ENCODE measurements at places on chromosomes 13 and 19.

DNA sequence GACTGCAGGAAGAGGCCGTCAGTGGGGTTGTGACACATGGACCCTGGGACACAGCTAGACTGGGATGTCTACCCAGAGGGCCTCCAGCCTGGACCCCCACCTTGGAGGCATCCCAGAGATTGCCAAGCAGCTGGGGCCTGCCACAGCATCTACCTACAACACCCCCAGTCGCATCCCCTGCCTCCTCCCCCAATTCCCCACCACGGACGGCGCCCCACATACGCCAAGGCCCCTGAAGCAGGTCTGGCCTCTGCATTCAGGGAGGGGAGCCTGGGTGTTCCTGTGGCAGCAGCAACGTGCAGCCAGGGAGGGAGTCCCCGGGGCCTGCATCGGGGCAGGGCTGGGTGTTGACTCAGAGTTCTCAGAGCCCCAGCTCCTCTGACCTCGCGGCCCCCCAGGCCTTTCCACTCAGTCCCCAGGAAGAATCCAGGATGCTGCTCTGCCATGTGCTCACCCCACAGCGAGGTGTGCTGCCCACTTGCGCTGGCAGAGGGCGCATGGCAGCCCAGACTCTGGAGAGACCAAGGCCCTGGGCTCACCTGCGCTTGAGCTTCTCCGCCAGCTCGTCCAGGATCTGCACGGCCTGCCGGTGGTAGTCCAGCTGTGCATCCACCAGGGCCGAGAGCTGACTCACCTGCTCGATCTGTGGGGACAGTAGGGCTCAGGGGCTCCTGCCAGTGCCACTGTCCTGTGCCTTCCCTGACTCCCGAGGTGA lies 19.6 kb downstream of the MPND start:
- DNase-seq: no peak

GRCh38 chr13:95438297-95438696 lies 114.2 kb upstream of the CLDN10 start:
- no peak for DNase-seq

DNA sequence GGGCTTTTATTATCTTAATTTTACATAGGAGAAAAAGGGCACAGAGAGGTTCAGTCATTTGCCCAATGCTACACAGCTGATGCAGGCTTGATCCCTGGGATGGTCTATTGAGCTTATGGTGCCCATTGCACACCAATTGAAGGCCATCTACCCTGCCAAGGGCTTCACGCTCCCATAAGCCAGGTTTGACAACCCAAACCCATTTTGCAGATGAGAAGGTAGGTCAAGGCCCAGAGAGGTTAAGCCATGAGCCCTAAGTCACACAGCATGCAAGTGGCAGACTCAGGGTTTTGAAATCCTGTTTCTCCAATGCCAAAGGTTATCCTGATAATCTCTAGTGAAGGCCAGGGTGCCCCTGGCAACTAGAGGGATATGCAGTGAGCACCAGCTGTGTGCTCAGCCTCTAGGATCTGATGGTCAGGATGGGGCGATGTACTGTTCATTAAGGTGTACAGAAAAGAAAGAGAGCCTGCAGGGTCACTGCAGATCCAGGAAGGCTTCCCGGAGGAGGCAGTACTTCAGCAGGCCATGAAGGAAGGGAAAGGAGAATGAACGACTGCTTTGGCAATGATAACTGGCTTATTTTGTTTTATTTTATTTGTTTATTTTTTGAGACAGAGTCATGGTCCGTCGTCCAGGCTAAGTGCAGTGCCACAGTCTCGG lies 8.1 kb downstream of the CREB3L3 start:
- DNase-seq: no peak

GRCh38 chr13:36038785-36039555 lies 92.2 kb downstream of the DCLK1 start:
- DNase-seq: no peak

- DNase-seq: peak; percentile 33
Measured at GRCh38 chr19:35090506-35091214, 25.0 kb upstream of the FXYD3 start.

GRCh38 chr13:111503905-111504695 lies 183.7 kb downstream of the TEX29 start:
- DNase-seq: no peak

- no peak for DNase-seq
Measured at GRCh38 chr13:34654647-34655046, 287.4 kb upstream of the NBEA start.

- DNase-seq: no peak
Measured at GRCh38 chr13:93857126-93857525, 622.4 kb downstream of the DCT start.

GRCh38 chr13:97423300-97424045 lies 10.5 kb upstream of the RAP2A start:
- no peak for DNase-seq

GRCh38 chr19:18478545-18479311 lies 40.8 kb upstream of the ISYNA1 start:
- DNase-seq: peak; percentile 56

DNA sequence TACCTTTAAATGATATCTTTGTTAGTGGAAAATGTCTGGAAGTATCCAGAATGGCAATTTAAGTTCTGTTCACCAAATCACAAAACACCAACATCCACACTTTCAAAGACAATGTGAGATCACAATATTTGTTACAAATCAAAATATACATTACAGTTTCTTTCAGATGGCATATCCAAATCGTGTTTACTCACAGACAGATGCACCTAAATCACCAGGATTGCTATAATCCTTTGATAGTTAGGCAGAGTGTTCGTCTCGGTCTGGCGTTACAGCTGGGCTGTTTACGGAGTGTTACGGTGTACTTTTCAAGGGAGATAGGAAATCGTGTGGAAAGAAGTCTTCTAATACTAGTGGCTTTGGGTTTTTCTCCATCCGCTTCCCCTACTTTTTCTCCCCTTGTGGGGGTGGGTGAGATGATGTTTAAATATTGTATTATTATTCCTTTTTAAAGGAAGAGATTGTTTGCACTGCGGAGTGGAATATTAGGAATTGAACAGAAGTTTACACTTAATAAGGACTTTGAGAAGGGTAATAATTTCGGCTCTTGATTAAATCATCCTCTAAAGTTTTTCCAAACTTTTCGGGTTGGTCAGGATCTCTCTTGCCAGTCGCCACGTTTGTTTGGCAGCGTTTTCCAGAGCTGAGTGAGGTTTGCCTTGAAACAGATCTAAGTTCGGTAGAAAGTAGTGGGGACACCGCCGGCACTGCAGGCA lies 1.8 kb downstream of the MAB21L1 start:
- DNase-seq: no peak

- no peak for DNase-seq
Measured at GRCh38 chr19:17078920-17079709, 3.5 kb downstream of the MYO9B start.

GRCh38 chr13:20715330-20715712 lies 11.8 kb downstream of the IL17D start:
- no peak for DNase-seq

DNA sequence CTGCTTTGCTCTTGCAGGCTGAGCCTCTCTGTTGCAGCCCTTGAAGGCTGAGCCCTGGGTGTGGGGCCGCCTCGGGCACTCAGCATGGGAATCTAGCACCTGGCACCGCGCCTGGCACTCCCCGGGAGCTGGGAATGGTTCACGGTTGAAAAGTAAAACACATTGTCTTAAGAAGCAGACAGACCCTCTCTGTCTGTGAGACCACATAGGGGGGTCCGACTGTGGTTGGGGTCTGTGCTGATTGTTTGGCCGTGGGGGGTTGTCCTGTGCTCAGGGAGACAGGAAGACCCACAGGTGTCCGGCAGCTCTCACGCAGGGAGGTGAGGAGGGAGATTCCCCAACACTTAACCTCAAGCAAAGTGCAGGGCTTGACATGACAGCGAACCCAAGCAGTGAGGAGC lies 64.8 kb downstream of the SOX1 start:
- no peak for DNase-seq

DNA sequence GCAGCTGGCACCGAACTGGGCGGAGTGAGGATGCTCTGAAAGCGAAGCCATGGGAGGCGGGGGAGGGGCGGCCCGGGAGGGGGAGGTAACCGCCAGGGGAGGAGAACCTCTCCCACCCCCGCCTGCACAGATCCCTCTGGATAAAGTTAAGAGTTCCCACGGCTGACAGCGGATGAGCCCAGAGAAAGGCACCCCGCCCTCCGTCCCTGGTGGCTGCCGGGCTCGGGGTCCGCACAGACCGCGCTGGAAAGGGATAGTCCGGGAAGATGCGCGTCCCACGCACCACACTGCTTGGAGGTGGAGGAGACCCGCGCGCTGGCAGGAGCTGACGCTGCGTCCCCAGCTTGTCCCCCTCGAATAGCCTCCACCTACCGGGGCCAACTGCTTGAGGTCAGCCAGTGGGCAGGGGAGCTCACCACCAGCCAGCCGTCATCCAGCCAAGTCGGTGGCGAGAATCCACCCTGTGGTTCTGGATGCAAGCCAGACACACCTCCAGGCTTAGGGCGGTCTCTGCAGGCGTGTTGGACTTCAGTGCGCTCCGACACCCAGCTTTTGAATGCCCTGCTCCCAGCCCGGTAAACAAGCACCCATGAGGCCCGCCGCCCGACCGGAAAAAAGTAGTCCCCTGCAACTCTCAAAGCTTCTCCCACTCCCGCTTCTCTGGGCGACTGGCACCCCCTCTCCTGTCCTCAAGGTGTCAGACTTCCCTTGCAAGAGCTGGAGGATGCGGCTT lies at the start of gene TRPC4:
TRPC4 (minus strand) TSS at position 17 of the 733 bp plus-strand sequence. CDS start 86,439 bp downstream, outside the sequence.
- DNase-seq: no peak

DNA sequence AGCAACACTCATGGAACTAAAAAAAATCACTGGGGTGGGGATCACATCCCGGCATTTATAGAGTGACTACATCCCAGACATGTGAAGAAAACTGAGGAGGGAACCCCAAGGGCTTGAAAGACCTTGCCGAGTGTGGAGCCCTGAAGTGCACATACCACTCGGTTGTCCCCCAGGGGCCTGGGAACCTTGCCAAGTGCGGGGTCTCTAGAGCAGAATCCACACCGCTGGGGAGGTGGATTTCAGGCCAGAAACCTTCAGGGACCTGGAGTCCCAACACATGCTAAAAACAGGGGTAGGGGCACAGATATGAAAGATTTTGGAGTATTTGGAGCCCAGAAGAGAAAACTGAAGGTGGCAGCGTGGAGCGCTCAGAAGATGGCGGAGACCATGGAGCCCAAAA lies 35.2 kb downstream of the ERICH4 start:
- no peak for DNase-seq

DNA sequence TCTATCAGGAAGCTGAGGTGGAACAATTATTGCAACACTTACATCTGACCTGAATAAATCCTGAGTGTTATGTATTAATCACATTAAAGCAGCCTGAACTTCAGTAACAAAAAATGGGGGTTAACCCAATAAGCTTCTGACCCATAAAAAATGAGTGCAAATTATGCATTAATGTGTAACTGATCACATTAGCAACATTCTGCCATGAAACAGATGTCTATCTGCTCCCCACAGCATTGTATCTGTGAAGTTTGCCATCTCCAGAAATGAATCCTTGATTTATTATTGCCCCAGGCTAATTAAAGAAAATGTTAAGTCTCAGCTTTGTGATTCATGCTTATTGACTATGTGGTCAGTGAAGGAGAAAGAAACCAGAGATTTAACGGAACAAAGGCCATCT lies 304.9 kb downstream of the PCDH20 start:
- DNase-seq: no peak

DNA sequence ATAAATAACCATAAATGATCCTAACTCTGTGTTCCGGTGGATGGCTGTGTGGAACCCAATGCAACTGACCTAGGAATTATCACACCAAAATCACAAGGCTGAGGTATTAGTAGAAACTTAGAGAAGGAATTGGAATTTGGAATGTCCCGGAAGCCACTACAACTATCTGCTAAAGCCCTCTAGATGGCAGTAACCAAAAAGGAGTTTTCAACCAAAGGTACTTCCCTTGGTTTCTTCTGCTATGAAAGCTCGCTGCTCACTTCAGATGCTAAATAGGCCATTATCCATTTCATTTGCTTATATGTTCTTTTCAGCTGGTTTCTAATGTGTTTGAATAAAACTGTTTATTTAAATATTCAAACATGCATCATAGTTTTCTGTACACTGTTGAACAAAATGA lies 1589.1 kb upstream of the SPRY2 start:
- DNase-seq: no peak

DNA sequence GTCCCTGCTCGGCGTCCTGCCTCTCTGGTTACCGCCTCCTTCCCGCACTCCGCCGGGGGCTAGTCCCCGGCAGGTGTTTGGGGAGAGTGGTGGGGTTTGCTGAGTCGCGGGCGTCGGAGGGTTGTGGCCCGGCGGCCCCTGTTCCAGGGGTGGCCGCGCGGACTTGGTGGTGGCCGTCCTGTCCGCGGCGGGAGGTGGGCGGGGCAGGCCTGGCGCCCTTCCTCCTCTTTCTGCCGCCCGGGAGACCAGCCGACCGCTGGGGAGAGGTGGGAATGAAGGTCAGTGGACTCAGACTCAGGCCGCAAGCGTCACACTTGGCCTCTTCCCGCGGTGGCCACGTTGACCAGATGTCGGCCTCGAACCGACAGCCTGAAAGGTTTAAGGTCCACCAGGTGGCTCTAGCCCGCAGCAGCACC lies 61.8 kb downstream of the ZNF723 start:
- DNase-seq: no peak

DNA sequence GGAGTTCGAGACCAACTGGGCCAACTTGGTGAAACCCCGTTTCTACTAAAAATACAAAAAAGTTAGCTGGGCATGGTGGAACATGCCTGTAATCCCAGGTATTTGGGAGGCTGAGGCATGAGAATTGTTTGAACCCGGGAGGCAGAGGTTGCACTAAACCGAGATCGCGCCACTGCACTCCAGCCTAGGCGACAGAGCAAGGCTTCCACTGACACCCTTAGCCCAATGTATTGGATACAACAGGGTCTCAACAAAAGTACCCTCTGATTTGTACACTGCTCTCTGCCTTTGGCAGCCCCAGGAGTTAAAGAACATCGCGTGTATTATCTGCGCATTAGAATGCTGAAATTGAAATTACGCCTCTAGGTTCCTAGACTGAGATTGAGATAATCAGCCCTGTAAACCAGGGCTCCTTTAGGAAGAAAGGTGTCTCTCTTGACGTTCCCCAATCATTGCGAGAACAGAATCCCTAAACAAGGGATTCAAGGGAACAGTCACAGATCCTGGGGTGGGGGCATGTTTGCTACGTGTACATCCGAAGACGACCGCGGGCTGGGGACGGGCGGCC lies 21.9 kb downstream of the IPO5 start:
- peak; percentile 21 for DNase-seq
